Activated T-cell treated with anti-CD3 and anti-CD28 coated beads, Interleukin-2, amount 50 U/mL, for 4 hours (primary cell): ENCODE measurements at places on chromosomes 16 and 17.

- peak; percentile 87 for DNase-seq
Measured at GRCh38 chr17:7887482-7888183, 956 bp upstream of the CHD3 start.

DNA sequence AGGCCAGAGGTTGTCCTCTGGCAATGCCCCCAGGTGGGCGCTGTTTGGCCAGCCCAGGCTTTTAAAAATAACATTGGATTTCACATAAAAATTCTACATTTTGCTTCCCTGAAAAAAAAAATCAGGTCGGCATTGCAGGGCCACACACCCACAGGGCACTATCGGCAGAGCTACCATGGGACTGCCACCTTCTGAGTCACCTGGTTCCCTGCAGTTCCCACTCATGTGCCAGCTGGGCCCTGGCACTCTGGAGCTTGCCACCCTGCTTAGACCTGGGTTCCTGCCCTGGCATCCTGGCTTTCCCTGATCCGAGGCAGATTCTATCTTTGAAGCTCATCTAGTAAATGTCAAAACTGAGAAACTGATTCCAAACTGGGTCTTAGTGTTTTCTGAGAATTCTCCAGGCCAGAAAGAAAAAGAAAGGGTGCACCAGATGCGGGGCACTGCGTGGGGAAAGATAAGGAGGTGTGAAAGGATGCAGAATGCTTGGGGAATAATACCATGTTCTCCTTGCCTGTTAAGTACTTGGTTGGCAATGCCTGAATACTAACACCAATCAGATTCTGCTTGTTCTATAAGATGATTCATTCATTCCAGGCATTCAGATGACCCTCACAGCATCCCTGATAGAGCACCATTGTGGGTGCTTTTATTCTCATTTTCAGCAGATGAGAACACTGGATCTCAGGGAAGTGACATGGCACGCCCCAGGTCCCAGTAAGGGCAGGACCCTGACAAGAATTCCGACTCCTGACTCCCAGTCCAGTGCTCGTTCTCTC lies 51.8 kb downstream of the RAI1 start:
- no peak for DNase-seq

DNA sequence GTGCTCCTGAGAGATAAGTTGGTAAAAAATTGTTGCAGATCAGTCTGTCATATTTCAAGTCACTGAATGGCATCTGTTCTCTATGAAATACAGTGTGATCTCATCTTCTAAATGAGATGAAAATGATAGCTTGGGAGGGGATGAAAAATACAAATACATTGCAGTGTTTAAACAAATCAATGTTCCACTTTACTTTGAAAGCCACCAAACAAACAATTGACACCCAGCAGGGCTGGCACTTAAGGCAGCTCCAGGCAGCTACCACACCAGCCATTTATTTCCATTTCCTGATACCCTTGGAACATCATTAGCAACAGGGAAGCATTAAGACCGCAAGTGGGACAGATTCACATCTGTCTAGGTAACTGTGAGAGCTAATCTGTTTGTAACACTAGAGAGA lies 827.6 kb upstream of the KIF2B start:
- DNase-seq: no peak

DNA sequence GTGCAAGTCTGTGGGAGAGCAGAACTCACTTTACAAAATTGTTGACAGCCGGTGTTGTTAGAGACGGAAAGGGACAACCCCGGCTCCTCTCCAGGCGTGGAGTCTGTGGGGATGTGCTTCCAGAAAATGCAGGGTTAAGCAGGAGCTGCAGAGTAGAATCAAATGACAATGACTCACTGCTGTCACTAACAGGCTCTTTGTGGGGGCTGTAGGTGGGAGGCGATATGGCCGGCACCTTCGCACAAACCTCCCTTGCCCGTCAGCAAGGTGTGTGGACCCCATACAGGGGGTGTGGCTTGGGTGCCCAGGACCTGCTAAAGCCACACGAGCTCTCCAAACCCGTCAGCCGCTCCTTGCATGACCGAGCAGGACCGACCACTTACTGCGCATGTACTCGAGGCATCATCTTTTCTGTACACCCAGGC lies 5.8 kb downstream of the PDK2 start:
- no peak for DNase-seq

DNA sequence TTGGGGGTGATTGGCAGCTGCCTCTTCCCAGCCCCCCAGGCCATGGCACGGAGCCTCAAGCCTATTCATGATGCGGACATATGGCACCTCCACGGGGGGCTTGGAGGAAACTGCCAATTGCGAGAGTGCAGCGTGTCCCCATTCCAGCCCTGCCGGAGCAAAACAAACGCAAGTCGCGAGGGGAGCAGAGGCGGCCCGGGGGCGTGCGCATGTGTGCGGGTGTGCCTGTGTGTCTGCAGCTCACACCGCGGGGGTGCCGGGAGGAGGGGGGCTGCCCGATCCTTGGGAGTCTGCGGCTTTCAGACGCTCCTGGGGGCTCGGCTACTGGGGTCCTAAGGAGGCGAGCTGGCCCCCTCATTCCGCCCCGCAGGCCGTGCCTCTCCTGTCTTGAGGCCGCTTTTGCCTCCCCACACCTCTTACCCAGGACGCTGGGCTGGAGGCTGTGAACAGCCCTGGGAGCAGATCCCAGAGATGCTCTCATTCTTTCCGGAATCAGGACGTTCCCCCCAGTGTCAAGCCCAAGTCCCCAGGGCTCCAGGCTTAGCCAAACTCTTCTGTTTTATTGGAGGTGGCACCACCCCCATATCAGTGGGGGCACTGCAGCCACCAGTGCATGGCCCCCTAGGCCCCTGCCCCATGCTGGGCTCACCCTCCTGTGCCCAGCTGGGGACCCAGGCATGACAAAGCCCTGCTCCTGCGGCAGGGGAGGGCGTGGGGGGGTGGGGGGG lies 29.1 kb downstream of the ENDOV start:
- DNase-seq: no peak

DNA sequence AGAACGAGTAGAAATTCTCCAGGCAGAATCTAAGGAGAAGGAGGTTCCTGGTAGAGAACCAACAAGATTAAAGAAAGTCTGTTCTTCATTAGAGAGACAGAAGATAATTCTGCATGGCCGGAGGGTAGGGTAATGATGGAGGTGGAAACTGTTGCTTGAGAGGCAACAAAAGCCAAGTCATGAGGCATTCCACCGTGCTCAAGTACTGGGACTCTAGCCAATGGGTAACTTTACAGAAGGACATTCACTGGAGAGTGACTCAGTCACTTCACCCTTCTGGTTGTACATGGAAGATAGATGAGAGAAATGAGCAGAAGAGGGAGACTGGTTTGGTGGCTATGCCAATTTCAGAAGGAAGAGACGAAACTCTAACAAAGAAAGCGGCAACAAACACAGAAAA lies 53.6 kb upstream of the ANKFN1 start:
- DNase-seq: no peak

DNA sequence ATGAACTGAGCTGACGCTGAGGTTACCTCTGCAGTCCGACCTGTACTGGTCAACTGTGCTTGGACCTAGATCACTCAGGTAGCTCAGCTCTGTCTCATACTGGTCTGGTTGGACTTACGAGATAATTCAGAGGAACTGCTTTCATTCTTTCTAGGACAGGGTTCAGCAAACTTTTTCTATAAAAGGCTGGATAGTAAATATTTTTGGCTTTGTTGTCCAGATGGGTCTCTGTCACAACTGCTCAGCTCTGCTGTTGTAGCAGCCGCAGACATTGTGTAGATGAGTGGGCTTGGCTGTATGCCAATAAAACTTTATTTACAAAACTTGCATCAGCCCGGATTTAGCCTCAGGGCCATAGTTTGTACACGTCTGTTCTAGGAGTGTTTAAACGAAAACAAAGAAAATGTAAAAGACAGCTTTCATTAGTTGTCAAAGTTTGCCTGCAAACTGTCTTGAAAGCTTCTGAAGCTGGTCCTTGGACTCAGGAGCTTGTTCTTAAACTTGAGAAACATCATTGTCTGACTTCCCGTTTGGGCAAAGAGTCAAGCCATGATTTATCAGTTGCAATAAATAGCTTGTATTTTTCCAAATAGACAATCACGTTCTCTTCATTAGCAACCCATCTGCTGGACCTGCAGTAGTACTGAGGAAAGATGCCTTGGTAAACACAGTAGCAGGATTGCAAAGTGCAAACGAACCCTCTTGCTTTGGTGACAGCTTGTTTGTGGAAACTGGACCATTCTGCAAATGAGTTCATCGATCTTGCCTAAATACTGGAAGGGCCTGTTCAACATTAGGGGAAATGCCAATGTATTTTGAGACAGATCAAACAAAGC lies 253.4 kb downstream of the SNX29 start:
- DNase-seq: no peak

DNA sequence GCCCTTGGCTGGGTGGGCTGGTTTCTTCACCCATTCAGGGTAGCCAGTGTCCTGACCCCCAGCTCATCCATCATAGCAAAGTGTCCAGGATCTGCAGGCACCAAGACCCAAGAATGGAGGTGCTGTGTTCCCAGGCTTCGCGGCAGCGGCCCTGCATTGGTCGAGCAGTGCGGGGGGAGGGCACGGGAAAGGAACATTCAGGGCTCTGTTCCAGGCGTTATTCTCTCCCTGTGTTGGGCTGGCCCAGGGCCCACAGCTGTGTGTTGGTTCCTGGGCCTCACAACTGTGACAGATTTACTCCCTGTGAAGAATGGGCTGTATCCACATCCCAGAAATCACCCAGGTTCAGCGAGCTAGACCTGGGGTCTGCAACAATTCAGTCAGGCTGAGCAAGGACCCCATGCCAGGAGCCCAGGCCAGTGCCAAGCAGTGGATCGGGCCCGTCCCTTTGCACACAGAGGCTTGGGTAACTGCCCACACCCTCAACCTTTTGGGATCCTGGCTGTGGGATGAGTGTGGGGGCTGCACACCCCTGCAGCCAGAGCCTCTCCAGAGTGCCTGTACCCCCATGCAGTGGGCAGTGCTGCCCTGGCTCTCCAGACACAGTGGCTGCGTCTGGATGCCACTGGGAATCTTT lies 10.0 kb downstream of the GPT2 start:
- no peak for DNase-seq

GRCh38 chr16:49967012-49967559 lies 57.9 kb upstream of the CNEP1R1 start:
- DNase-seq: no peak

- DNase-seq: no peak
Measured at GRCh38 chr17:79243603-79243990, 169.0 kb downstream of the ENGASE start.

GRCh38 chr16:57377080-57377841 lies 5.0 kb downstream of the CX3CL1 start:
- no peak for DNase-seq

- DNase-seq: no peak
Measured at GRCh38 chr17:66541461-66542128, 239.2 kb downstream of the PRKCA start.

GRCh38 chr17:13475574-13476223 lies 126.0 kb downstream of the HS3ST3A1 start:
- no peak for DNase-seq

DNA sequence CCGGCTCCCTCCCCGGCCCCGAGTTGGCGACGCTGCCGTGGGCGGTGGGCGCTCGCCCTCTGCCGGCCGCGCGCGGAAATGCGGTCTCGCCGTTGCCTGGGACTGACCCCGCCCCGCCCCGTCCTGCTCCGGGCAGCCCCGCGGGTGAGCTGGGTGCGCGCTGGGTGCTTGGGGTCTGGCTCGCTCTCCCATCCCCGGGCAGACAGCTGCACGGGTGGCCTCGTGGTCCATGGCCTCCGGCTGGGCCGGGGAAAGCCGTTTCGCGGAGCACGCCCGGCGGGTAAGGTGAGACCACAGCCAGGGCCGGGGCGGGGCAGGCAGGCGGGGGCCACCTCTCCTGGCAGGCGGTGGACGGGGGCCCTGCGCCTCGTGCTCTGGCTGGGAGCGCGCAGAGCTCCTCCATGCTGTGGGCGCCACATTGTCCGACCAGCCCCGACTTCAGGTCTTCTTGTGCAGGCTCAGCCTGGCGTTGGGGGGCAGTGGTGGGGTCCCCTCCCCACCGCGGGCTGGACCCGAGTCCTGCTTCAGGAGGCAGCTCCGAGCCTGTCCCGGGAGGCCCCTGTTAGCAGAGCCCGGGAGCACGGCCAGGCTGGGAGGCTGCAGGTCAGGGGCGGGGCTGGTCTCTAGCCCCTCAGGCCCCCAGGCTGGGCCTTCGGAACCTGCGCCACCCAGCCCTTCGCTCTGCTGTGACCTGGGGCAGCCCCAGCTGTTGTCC lies 7.0 kb upstream of the C1QTNF8 start:
- DNase-seq: peak; percentile 67

- DNase-seq: no peak
Measured at GRCh38 chr16:80065541-80065940, 465.0 kb upstream of the MAF start.

GRCh38 chr16:17459903-17460521 lies 10.7 kb downstream of the XYLT1 start:
- no peak for DNase-seq

GRCh38 chr16:20881503-20881878 lies 18.7 kb downstream of the DCUN1D3 start:
- DNase-seq: no peak

GRCh38 chr17:78107457-78107856 lies 21.1 kb downstream of the TMC6 start:
- DNase-seq: no peak

GRCh38 chr17:64984851-64985521 lies 65.7 kb upstream of the LRRC37A3 start:
- peak; percentile 53 for DNase-seq

DNA sequence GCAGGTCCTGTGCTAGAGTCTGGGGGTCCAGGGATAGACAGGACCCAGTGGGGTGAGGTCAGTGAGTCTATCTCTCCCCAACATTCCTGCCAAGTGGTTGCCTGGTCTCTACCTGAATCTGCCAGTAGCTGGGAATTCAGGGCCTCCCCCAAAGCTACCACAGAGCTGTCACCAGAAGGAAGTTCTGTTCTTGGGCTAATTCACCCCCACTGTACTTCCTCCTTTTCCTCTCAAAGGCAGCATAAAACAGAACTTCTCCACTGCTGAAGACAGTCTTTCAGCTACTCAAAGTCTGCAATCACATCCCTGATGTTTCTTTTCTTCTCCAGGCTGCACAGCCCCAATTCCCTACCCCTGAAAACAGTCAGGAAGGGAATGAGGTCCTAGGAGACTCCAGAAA lies 8.7 kb downstream of the CAMTA2 start:
- no peak for DNase-seq

DNA sequence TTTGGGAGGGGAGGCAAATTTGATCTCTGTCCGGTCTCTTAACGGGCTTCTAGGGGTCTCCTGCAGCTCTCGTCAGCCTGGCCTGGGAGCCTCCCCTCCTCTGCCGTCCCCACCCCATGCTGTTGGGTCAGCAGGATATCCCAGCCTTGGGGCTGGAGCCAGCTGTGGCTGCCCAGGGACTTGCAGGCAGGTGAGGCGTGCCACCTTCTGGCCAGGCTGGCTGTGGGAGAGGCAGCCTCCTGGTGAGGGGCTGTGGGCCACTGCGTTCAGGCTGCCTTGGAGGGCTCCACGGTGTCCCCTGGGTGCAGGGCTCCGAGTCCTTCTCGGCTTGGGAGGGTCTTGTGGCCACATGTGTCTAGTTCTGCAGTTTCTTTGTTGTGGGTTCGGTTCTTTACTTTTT lies 34.6 kb downstream of the TBCD start:
- no peak for DNase-seq

- DNase-seq: no peak
Measured at GRCh38 chr17:37519251-37519985, 29.7 kb downstream of the DUSP14 start.
